ENCODE measurements at places on chromosomes 6 and 20.

- no peak for DNase-seq
These were observed 192.5 kb downstream of the TTLL2 start for GRCh38 chr6:167517254-167517916.

DNA sequence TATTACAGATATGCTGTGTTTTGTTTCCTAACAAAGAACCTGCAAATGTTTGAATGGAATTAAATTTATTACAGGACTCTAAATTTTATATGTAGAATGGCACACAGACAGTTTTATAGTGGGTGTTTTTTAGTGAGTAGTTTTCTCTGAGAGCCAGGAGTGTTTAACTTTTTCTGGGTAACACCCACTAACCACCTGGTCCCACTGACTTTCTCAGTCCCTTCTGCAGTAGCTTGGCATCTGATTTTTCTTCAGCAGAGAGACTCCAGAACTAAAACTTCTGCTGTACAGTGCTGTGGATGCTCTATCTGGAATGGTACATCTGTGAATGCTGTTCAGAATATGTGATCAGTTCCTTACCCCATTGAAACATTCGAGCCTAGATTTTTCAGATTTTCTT is 6.3 kb downstream of the YWHAB start:
- no peak for DNase-seq

DNA sequence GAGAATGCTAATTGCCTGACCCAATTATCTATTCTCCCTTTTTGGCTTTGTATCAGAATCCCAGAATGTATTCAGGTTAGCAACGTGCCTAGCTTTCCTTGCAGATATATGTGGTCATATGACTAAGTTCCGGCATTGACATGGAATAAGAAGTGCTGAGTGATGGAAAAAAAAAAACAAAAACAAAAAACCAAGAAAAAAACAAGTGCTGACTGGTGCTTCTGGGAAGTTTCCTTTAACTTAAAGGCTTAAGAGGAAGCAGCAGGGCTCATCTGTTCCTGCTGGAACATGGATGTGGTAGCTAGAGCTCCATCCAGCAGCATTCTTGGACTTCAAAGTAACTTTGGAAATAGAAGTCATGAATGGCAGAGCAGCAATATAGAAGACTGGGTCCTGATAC is 10.4 kb upstream of the RPF2 start:
- DNase-seq = no peak

- no peak for DNase-seq
These were observed 6.4 kb upstream of the SLC12A5 start for GRCh38 chr20:46022411-46023147.

GRCh38 chr6:11241793-11242201 is 9.3 kb upstream of the NEDD9 start:
- no peak for DNase-seq

All from NCI-H1436 treated with DMSO at 0.1 percent for 48 hours (cell line).